HCEC 1CT (cell line): ENCODE measurements at places on chromosomes 2 and 18.
A peak's percentile ranks its signal among the peaks of the same experiment; 100 is the strongest.

DNA sequence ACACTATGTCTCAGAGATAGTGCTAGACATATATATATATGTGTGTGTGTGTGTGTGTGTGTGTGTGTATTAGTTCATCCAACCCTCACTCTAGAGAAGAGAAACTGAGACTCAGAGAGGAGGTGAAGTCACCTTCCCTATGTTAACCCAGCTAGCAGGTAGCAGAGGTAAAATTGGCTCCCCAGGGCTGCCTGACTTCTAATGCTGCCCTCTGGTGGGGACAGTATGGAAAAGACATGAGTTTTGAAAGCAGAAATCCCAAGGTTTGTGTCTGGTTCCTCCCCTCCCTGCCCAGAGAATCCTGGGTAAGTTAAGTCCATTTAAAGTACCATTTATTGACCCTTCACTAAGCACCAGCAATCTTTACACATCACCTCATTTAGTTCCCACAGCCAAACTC is 137.7 kb downstream of the THNSL2 start:
- no peak for DNase-seq

GRCh38 chr2:24749069-24749691 is 44.0 kb downstream of the PTRHD1 start:
- DNase-seq, result no peak

GRCh38 chr2:16279201-16279570 is 338.8 kb downstream of the MYCN start:
- no peak for DNase-seq

- no peak for DNase-seq
These were observed 380.0 kb upstream of the FIGN start for GRCh38 chr2:164115806-164116205.

DNA sequence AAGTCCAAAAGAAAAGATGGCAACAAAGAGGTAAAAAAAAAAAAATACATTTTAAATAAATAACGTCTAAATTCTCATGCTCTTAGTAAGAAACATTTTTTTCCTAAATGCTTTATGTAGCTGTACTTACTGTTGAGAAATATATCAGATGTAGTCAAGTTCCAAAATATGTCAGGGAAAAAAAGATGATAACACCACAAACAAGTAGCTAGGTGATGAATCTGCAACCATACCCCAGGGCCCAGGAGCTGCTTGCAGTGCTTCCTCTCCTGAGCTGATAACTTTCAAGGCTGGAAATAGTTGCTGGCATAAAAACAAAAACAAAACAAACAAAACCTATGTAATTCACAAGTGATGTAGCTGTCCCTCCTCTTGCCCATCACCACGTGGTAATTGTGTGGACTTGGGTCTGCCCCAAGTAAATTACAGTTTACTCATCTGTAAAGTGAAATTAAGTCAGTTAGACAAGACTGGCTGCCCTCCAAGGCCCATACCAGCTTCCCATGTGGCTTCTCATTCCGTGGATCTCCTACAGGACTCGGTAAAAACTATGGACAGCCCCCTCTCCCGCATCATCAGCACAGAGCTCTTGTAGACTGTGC is 82.6 kb downstream of the SP100 start:
- no peak for DNase-seq

DNA sequence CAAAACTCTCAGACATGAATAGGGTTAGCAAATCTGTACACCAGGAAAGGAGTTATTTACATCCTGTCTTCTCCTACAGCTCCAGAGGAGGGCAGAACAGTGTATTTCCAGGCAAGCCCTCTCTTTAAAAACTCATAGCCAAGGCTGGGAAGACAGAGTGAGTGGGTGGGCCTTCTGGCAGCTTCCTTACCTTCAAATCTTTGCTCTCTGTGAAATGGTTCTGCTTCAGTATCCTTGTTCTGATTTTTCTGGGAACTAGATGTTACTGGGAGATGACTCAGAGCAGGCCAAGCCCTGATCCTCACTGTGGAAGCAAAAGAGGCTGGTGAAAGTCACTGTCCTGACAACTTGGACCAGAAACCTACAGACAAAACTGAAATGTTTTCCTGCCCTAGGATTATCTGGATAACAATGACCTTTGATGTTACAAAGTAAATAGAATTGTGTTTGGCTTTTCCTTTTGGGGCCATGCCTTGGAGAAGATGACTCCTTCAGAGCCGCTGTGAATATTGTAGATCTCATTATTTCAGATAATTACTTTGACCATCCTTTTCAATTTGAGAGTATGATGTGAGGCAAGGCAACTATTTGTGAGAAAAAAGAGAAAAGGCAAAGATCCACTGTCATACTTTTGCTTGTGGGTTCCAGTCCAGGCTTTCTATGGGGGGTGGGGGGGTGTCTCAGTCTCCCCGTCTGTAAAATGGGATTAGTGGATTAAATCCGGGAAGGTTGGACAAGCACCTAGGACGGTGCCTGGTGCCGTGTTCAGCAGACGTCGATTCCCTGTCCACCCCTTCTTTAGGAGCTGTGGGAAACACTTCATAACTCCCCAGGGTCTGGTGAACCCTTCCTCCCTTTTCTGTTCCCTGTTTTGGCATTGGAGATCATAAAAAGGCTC is 644 bp upstream of the QPCT start:
- DNase-seq, result peak; percentile 28

DNA sequence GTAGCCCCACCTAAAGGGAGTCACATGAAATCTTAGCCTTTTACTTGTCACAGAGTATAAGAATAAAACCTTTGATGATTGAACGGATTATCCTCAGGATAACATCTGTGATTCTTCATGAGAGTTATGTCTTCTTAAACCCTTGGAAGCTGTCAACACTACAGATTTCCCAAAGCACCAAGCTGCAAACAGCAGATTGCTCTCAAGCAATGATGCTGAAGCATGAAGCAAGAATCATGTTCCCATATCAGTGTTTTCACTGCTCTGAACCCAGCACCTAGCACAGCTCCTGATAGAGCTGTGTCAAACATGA is 47.6 kb upstream of the CELF4 start:
- DNase-seq, result no peak
